ENCODE measurements at places on chromosomes 4 and X.

DNA sequence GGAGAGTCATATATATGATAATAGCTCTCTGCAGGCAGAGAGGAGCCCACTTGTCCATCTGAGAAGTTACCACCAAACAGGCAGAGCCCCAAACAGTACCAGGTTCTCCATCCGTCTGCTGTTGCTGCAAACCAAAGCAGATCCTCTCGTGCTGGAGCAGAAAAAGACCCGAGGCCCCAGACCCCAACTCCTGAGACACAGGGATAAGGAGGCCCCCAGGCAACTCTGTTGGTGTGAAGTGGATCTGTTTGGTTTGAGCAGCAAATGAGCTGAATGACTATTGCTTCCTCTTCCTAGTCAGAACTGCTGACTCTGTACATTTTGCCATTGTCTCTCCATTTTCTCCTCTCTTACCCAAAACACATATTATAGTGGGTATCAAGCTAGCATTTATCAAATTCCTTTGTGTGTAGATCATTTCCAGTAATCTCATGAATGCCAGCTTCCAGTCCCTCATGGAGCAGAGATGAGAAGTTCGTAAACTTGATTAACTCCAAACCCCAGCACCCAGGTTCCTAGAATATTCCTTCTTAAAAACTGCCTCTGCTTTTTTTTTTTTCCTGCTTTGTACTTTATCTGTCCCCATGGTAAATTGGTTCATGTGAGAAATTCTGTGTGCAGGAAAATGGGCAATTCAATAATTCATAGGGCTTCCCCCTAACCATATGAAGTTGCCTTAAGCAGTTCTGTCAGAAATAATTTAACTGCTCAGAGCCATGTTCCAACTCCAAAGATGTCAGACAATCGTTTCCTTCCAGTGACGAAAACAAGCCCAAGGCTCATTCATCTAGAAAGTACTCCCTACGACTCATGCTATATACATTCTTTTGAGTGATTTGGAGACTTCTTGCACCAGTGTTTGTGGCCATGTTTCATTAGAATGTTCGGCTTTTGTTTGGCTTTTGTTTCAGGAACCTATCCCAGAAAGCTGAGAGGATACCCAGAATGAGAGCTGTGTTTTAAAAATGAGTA, 98.6 kb upstream of the ATXN3L start:
- no peak for DNase-seq

DNA sequence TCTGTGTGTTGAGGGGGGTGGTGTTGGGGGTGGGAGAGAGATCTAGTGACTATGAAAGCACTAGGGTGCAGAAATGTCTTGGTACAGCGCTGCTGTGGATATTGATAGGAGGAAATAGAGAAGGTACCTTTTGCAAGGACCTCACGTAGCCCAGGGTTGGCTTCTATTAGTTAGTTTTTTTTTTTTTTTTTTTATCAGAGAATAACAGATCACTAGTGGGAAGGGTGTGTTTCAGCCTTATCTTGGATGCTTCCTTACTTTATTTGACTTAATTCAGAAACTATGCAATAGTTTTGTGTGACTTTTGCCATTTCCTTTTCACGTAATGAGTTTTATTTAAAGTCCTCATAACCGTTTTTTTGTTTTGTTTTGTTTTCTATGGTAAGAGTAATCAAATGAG, 16.4 kb upstream of the PGRMC2 start:
- DNase-seq, result no peak

GRCh38 chrX:97547877-97548578, 664.3 kb downstream of the RPA4 start:
- DNase-seq, result no peak

GRCh38 chrX:49845701-49846403, 16.7 kb downstream of the PAGE4 start:
- DNase-seq, result no peak

DNA sequence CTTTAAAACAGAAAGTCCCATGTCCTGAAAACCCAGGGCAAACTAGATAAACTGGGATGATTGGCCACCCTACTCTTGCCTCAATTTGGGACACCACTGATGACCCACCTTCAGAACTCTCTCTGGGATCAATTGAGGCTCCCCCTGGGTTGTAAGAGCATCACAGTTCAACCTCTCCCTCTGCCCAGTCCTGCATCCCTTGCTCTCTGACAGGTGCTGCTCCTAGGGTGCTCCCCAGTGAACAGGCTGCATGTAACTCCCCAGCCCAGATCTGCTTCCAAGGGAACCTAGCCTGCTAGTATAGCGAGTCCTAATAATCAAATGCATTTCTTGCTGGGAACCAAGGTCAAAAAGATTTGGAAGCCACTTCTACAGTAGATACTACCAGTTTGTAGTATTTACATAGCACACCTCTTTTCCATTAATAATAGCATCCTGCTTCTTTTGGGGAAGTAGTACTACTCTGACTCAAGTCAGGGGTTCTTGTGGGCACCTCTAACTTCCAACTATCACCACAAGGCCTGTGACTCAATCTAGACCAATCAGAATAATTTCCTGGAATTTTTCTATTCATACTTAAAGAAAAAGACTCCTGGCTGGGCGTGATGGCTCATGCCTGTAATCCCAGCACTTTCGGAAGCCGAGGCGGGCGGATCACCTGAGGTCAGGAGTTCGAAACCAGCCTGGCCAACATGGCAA, 42.1 kb upstream of the SPINK2 start:
- DNase-seq, result no peak

- no peak for DNase-seq
These were observed 1303.0 kb upstream of the AGA start for GRCh38 chr4:178745203-178745602.

DNA sequence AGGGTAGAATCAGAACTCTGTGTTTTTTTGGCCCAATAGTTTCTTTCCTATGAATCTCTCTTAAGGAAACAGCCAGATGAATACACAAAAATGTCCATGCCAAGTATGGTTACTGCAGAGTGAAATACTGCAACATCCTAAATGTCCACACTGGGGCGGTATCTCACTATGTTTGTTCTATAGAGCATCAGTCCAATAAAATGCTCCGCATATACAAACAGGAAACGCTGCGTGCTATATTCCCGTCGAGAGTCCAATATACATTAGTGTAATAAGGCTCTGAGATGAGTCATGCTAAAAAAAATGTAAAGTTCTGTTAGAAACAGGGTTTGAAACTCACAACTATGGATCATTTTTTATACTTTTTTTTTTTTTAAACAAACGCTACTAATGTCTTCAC, 72.9 kb upstream of the ENOX2 start:
- DNase-seq, result no peak

DNA sequence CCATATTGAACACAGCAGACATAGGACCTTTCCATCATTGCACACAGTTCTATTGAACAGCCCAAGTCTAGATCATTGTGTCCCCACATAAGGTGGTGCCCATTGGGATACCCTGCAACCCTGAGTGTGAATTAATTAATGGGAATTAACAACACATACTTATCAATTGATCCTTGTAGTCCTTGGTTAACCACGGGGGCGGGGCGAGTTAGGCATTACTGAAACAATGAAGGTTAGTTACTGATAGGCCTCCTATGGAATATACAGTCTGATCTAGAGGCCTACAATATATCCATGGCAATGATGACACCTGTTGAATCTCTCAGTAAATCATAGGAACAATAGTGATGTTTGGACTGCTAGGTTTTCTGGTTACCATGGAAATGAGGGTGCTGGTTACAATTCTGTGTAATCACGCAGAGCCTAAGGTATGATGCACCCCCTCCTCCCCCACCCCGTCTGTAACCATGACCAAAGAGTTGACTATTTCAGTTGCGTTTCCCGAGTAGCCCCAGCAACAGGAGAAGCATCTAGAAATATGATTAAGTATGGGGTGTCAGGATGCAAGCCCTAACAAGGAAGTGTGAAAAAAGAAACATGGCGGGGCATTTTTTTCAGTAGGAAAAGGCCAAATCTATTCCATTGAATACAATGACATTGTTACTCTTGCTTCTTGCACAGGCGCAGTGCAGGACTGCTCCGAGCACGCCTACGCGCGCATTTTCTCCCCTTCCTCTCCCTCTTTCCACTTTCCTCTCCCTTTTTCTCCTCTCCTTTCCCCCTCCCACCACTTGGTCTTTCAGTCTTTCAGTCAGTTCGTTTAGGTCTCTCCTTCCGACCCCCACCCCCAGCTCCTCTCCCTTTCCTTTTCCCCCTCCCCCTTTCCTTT, 677 bp upstream of the NONO start:
- DNase-seq, result no peak
